ENCODE measurements at places on chromosomes 3 and 15. TPM values are rescaled to one million over a fixed set of nuclear protein-coding genes. Genes with fewer than 3 reads are reported as not detected.

GRCh38 chr3:31561891-31562290 lies 29.2 kb downstream of the STT3B start:
- DNase-seq = peak; percentile 23

GRCh38 chr3:168186293-168186983 lies 90.7 kb upstream of the GOLIM4 start:
- no peak for DNase-seq

MCTP2 gene
- 0.48 TPM for total RNA-seq

- DNase-seq = no peak
Measured at GRCh38 chr3:101010296-101010695, 17.1 kb upstream of the ABI3BP start.

GRCh38 chr15:42356851-42357250 lies 2.5 kb upstream of the CAPN3 start:
- DNase-seq = no peak

GRIP2 gene
- 11.8 TPM for total RNA-seq

GRCh38 chr15:45785897-45786296 lies 151.1 kb downstream of the SQOR start:
- DNase-seq = no peak

DNA sequence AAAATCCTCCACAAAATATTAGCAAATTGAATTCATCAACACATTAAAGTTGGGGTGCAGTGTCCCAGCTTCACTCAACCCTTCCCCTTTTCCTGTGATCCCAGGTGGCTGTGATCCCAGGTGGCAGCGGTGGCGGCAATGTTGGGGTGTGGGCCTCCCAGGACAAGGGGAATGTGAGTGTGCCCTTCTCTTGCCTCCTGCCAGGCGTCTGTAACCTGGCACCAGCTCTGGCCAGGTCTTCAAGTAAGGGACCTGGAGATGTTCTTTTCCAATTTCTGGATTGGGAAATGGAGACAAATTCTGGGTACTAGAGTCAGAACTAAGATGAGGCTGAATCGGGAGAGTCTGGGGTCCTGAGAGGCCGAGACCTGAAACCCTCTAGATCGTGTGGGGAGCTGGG lies 20.1 kb downstream of the GOLGA6A start:
- no peak for DNase-seq

- no peak for DNase-seq
Measured at GRCh38 chr15:57747206-57747896, 40.8 kb downstream of the POLR2M start.

TGM4 gene
- not detected for total RNA-seq

AGBL1 gene
- total RNA-seq = not detected

NR2F2 gene
- total RNA-seq = 44.3 TPM

GRCh38 chr3:152105446-152105845 lies 163.3 kb upstream of the MBNL1 start:
- DNase-seq = no peak

DNA sequence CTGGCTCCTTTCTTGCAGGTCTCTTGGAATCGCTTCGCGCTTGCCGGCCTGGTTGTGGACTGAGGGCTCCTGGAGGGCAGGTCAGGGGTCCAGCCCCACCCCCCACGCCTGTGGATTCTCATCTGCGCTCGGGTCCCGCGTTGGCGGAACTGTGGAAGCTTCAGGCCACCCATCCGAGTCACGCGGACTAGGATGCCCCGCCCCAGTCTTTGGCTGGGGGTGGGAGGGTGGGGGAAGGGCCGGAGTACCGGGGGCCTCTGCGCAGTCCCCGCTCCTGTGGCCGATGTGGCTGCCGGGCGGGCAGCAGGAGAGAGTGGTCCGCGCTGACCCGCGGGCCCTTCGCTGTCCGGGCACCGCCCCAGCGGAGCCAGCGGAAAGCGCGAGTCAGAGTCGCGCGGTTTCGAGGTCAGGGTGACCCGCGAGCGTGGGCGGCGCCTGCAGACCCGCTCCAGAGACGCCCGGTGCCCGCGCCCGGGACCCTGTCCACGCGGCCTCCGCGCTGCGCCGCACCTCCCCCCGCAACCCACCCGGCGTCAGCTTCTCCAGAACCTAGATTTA lies 114.2 kb downstream of the KLF13 start:
- DNase-seq = peak; percentile 91

NLGN1 gene
- 0.84 TPM for total RNA-seq

- DNase-seq = no peak
Measured at GRCh38 chr3:44721231-44722102, 8.0 kb upstream of the ZNF501 start.

DNA sequence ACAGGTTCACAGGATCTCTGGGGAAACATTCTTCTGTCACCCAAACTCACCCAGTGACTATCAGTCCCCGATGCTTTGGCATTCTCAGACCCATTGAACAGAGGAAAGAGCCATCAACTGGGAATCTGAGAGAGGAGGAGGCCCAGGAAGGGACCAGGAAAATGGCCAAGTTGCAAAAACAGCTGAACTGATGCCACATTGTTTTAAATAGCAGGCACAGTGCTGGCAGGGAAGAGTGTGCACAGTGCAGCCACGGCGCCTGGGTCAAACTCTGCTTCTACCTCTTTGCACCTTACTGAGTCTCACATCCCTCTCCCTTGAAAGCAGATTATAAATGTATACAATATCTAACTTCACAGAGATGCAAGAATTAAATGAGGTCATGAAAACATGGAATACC lies 66.4 kb downstream of the SRGAP3 start:
- no peak for DNase-seq

ROBO2 gene
- total RNA-seq = 2.1 TPM

DNA sequence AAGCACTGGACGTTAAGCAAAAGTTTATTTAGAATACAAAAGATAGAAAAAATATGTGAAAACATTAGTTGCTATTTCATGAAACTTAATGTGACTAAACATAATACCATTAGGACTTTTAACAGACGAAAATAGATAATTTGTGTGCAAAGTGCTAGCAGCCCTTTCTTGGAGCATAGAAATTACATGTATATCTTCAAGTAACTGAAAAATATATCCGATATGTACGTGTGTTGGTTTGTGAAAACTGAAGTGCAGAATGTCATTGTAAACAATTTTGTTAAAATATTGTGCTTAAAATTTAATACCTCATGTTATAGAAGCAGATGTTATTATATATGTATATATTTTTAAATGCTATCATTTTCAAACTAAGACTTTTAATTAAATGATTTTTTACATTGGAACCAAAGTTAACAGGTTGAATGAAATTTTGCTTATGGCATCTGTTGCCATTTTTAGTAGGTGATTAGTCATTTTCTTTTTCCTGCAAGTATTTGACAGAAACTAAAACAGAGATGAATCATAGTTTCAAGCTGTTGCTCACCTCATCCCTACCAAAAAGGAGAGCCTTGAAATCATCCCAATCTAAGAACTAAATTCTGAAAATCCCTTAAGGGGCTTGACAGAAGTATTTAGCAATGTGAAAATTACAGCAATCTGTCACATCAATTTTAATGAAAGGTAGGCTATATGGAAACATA lies 334.8 kb downstream of the NAALADL2 start:
- DNase-seq = no peak

GRCh38 chr15:78407608-78408354 lies 30.2 kb upstream of the IREB2 start:
- no peak for DNase-seq

DNA sequence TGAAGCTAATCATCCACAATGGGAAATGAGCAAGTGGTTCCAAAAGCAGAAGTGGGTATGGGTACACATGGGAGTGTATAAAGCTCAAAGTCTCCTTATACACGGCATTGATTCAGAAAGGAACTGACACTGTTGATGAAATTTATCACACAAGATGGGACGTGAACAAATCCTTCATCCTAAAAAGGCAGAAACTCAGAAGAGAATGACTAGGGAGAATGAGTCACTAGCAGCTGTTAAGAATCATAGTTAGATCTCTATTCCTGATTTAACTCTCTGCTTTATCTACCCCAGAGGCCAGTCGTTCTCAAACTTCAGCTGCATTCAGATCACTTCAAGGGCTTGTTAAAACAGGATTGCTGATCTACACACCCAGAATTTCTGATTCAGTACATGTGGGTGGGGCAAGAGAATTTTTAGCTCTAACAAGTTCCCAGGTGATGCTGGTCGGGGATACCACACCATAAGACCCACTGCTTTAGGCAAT lies 97.7 kb upstream of the PHLDB2 start:
- no peak for DNase-seq

ALPK3 gene
- 72.1 TPM for total RNA-seq

- no peak for DNase-seq
Measured at GRCh38 chr3:126135406-126136076, 44.8 kb downstream of the ALDH1L1 start.

DNA sequence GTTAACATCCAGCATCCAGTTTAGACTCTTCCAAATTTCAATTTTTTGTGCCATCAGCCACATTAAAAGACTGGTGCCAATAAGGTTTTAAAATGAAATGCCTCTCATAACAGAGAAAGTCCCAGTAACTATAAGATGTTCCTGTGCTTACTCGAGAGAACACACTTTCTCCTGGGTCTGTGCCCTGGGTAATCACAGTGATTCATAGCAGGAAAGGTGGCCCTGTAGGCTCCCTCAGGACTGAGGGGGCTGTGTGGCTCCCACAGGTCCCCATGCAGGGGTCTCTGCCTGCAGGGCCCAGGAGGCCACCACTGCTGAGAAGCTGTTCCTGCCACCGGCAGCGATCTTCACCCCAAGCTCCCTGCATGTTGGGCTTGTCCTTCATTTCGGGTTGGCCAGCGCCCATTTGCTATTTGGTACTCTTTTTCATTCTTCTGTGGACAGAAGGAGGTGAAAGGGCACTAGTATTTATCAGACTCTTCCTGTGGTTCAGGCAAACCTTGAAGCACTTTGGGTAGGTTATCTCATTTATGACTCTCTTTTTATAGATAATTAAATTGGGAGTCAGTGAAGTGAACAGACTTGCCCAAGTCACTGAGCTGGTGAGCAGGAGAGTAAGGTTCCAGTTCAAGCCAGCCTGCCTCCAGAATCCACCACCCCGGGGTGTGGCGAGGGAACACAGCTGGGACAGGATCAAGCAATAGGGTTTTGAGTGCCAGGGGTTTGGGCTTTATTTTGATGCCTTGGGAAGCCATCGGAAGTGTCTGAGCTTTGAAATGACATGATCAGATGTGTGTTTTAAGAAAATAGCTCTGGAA lies 44.2 kb upstream of the PLXNA1 start:
- no peak for DNase-seq

UTS2B gene
- total RNA-seq = 1.2 TPM

LRRC2 gene
- 13.3 TPM for total RNA-seq

DNA sequence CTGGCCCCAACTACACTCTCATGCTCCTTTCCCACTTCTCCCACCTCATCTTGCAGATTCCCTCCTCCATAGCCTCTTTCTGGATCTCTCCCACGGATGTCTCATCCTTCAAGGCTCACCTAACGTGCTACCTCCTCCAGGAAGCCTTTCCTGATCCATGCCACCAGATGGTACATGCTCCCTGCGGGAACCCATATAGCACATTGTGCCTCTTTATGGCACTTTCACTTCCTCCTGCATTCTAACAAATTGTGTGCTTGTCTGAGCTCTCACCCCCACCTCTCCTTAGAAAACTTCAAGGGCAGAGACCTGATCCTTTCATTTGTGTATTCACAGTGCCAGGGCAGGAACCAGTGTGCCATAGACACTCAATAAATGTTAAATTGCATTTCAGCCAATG lies 63.0 kb downstream of the HES1 start:
- DNase-seq = no peak

SMAD3 gene
- total RNA-seq = 40.5 TPM

DNA sequence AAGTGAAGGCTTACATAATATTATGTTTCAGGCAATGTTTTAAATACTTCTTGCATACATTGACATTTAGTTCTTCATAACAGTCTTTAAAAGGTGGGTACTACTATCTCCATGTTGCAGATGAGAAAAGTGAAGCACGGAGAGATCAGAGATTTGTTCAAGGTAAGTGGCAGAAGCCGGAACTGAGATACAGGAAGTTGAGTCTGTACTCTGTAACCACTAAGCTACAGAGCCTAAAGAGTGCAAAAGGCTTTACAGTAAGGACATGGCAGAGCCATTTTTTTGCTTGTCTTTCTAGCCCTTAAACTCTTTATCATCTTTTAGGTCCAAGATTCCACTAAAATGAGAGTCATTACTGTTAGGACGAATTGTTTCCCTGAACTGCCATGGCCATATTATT lies 186.5 kb upstream of the PEX5L start:
- DNase-seq = no peak

CLDN18 gene
- total RNA-seq = 1.2 TPM

DNA sequence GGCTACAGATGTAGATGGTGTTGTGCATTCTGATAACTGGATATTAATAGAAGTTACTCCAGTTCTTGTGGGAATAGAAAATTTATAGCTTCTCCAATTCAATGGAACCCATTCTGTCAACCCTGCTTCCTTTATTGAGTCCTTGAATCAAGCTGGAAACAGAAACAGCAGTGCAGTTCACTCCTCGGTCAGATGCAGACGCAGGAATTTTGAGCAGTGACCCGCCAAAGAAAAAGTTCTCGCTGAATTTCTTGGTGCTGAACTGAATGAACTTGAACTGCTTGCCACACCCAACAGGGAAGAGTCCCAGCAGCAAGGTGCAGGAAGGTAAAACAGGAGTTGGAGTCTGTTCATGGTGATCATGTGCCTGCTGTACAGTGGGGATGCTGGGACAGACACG lies 10.3 kb downstream of the HRH1 start:
- DNase-seq = no peak

DNA sequence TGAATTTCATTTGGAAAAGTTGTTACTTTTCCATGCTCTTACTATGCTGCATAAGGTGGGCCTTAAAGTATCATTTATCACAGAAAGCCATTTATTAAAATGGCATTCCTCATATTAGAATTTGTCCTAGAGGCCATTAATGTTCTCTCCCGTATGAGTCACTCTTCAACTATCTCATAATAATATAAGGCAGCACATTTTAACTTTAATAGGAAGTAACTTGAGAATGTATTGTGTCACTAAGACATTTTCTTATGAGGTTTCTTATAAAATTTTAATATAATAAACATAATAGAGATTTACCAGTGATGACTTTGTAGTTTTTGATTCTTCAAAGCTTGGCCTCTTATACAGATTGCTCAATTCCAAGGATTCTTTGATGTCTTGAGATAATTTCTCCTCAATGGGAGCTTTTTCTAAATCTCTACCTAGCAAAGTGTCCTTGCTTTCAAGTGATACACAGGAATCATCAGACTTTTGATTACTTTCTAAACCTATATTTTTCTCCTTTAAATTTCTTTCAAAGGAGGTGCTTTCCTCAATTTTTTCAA lies 74.7 kb downstream of the ZBBX start:
- no peak for DNase-seq

GRCh38 chr3:15645740-15646501 lies 44.4 kb downstream of the BTD start:
- no peak for DNase-seq

- DNase-seq = no peak
Measured at GRCh38 chr3:21624524-21624923, 126.5 kb downstream of the ZNF385D start.

- no peak for DNase-seq
Measured at GRCh38 chr3:73637042-73637441, 12.3 kb upstream of the PDZRN3 start.

DNA sequence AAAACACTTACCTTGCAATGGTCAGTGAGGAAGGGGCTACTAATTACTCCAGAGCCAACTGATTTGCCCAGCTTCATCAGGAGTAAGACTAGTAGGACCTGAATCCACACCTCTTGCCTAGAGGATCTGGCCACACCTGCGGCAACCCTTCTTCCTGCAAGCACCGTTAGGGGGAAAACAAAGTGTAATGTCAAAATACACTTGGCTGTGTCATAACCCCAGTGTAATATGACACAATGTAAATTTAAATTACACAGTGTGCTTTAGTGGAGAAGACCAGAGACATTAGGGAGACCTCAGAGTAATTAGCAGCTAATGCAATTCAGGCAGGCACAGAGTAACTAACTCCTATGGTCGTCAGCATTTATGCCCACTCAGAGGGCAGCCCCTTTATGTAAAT lies 308.5 kb upstream of the ARRDC4 start:
- DNase-seq = no peak

PIGZ gene
- total RNA-seq = 5.2 TPM
